ENCODE measurements at places on chromosomes 4 and X.

DNA sequence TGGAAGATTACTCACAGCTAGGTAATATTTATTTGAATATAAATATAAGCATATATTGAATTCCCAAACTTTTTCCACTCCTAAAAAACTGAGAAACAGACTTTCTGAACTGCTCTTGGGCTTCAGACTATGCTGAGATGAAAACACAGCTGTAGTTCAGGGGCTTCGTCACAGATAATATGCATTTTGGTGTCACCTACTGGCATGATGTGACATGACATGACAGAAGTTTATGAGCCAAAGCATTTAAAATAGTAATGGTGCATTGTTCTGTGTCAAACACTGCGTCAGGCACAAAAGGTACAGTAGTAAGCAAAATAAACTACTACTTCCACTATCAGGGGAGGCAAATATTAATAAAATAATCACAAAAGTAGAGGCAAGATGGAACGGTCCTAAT is 171.3 kb downstream of the BTC start:
- peak; percentile 65 for DNase-seq

GRCh38 chr4:182343453-182343852 is 100.3 kb downstream of the TENM3 start:
- no peak for DNase-seq

DNA sequence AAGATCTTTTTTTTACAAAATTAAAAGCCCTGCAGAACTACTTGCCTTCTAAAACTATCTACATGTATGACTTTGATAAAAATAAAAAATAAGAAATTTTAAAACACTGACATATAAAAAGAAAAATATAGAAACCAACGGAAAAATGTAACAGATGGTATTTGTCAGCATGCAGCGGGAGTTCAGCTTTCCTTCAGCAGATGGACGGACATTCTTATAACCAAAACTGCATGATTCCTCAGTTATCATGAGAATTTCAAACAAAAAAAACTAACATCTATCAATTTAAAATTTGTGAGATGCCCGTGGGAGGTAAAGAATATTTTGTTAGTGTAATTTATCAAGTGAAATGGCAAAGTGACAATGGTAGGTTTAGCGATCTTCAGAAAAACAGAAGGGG is 23.2 kb downstream of the RWDD4 start:
- DNase-seq, result no peak

DNA sequence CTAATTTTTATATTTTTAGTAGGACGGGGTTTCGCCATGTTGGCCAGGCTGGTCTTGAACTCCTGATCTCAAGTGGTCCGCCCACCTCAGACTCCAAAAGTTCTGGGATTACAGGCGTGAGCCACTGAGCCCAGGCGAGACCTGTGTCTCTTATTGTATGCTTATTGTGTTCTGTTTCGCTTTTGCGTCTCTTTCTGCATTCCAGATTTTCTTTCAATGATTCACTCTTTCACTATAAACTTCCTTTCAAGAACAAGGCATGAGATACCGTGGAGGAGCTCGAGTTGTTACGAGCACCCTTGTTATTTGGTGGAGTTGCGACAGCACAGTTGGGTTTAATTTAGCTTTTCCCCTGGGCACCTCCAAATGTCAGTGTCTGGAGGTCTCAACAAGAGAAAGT is 366.7 kb upstream of the FAT1 start:
- no peak for DNase-seq

- DNase-seq, result no peak
Observed at GRCh38 chr4:43332052-43332425, 439.5 kb downstream of the GRXCR1 start.

DNA sequence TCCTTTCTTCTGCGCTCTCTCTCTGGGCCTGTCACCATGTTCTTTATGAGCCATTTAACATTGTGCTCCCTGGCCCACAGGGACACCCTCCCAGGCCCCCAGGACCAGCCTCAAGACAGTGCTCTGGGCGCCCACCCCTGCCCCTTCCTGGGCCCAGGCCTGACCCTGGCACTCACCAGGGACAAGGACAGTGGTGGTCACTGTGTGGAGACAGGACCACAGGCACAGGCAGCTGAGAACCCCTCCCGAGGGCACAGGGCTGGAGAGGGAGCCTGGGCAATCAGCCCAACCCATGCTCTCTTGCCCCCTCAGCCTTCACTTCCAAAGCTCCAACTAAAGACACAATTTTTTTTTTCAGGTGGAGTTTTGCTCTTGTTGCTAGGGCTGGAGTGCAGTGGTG is 218.2 kb upstream of the PSAPL1 start:
- no peak for DNase-seq

DNA sequence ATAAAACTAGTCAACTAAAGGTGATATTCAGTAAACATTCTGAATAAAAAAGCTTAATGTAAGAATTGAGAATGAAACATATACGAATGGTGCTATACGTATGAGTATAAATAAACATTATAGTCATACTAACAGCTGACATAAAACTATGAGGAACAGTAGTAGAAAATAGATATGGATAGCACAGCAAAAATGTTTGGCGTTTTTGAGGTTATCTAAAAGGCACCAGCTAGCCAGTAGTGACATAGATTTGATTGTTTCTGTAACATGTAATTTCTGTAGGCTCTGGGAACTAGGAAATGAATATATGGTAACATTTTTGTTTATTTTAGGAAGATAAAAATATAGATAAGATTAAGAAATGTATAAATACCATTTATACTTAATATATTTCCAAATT is 69.3 kb downstream of the SNX25 start:
- no peak for DNase-seq

DNA sequence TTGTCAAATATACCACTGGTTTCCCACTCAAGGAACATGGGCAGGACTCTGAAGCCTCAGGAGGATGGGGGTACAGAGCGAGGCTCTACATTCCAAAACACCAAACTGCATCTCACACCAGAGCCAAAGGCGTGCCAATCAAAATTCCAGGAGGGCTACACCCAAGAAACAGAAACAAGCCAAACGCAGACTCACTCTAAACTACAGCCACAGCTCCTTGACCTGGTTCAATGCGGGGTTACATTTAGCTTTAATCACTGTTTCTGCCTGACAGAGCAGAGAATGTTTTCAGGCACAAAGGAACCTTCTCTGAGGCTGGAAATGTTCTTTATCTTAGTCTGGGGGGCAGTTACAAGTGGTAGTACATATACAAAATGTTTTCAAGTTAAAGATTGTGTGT is 2121.5 kb upstream of the AGA start:
- DNase-seq, result no peak

- DNase-seq, result no peak
Observed at GRCh38 chr4:149291463-149291862, 524.2 kb downstream of the IQCM start.

DNA sequence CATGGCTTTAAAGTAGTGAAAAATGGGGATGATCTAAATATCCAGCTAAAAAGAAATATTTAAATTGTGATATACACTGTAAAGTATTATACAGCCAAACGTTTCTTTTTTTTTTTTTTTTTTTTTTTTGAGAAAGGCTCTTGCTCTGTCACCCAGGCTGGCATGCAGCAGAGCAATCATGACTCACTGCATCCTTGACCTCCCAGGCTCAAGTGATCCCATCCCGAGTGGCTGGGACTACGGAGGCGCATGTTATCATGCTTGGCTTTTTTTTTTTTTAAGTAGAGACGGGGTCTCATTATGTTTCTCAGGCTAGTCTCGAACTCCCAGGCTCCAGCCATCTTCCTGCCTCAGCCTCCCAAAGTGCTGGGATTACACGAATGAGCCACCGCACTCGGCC is 17.1 kb downstream of the SMIM14 start:
- DNase-seq, result no peak

DNA sequence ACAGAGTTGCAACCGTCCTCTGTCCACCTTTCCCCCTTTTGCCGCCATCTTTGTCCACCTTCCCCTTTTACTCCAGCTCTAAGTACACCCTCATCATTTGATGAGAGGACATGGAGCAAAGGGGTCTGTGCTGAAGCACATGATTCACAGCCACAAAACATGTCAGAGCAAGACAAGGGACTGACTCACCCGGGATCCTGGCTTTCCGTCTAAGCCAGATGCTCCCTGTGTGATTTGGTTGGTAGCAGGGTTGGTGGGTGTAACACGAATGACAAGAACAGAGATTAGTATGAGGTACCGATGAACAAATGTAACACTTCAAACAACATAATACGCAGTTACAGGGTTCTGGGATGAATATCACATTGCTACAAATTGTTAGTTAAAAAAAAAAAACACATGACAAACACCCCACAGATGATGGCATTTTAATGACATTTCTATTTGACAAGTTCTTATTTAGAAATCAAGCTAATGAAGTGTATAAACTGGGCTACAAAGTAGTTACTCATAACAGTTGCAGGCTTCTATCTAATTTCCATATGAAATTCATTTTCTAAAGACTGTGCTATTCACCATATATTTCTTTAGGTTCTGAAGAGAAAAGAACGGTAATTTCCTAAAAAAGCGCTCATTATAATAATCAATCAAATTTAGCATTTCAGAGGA is 71.4 kb upstream of the ETNPPL start:
- no peak for DNase-seq

DNA sequence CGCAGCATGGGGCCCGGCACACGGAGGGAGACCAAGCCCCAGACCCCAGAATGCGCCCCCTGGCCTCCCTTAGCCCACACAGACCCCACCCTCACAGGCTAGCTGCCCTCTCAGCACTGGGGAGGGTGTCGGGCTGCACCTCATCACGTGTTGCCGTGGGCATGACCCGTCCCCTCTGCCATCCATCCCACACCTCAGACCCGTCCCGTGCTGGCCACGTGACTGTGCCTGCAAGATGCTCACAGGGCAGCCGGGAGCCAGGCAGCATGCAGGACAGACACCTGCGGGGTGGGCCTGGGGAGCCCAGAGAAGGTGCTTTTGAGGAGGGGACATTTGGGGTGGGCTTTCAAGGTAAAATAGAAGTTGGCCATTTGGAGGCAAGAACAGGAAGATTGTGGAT is 4.8 kb downstream of the MSANTD1 start:
- DNase-seq, result no peak

All from NCI-H82 (cell line).